ENCODE measurements at places on chromosomes 6 and 20.

GRCh38 chr6:99579781-99580180 is 11.3 kb upstream of the CCNC start:
- no peak for DNase-seq

DNA sequence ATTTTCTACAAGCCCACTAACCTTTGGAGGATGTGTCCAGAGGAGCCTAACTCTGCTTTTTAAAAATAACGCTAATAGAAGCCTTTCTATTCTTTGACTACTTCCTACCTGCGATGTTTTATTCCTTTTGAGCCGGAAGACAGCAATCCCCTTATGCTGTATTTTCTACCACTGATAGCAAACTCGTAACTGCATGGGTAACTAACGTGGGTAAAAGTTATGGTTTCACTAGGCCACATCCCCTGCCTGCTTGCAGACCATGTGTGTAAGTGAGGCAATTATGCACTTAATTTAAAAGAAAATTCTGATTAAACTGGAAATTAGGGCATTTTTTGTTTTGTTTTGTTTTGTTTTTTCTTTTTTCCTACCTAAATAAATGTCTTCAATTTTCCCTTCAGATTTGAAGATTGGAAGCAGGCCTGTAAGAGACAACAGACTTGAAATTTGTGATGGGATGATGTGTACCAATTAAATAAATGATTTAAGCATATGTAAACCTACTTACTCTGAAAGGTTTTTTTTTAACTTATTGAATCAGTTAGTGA is 931 bp downstream of the UFL1 start:
- DNase-seq: no peak

DNA sequence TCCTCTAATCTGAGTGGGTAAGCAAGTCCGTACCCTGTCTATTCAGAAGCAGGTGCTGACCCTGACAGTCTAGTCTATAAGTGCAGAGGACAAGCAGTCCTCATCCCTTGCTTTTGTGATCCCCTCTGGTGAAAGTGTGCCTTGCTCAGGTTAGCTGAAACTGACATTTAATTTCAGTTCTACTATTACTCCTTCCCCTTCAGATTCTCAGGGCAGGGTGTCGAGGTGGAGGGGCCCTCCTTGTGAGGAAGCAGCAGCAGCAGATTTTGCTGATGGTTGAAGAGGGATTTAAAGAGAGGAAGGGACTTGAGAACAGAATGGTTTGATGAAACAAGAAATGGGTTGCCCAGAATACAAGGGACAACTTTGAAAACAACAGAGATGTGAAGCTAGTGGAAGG is 309.3 kb downstream of the CLIC5 start:
- DNase-seq: no peak

DNA sequence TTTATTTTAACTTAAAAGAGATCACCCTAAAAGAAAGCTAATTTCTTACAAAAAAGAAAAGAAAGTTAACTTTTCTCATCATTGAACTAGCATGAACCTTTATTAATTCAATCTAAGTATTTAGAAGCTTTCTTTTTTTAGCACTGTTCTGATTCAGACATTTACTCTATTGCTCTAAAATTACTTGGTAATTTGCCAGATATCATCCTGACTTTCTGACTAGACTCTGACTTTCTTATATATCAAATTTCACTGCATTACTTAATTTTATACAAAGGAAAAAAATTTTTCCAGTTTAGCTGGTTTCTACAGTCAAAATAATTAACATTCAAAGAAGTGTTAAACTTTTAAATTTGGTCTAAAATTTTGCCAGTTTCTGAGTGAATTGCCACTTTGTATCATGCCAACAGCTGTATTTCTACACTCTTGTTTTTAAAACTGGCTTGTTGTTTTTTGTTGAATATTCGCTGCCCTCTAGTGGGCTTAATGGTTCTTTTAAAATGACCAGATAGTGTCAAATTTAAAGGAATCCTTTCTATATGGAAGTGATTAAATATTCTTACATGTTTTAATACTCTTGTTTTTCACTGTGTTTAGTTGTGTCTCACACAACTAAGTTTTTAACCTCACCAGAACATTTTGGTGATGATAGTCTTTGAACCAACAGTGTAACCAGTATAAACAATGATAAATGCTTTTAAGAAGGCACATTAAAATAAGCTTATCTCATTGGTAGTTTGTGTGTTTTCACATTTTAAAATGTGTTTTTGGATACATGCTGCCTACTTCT is 102.0 kb downstream of the POPDC3 start:
- no peak for DNase-seq

DNA sequence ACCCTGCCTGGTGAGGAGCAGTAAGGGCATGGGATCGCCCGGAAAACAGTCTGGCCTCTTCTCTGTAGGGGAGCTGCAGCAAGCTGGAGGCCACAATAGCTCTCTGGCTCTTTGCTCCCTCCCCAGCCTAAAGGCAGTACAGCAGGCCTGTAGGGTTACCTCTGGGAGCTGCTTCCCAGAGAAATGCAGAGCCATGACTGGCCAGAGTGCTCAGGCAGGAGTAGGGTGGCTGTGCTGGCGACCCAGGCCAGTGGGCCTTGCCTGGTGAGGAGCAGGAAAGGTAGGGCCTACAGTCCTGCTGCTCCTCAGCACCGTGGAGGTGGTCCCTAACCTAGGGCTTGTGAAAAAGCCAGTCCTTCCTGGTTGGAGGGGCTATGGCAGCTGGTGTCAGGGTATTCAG is 129.9 kb upstream of the CHD6 start:
- no peak for DNase-seq

DNA sequence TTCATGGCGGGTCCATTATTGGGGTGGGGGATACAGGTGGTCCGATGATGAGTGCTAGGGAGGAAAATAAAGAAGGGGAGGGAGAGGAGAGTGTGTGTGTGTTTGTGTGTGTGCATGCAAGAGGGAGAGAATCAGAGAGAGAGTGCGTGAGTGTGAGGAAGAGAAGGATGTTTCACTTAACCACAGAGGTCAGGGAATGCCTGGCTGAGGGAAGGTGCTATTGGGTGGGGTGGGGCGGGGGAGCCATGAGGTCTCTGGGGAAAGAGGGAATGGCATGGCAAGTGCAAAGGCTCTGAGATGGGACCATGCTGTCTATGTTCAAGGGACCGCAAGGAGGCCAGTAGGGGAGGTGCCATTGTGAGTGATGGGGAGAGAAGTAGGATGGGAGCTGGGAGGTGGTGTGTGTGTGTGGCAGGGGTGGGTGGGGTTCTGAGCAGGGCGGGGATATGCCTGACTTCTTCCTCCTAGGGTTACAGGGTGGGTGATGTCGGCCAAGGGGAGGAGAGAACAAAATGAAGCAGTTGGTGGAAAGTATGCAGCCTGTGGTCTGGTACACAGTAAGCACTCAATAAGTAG is 23.0 kb downstream of the CEBPB start:
- DNase-seq: no peak

- no peak for DNase-seq
Observed at GRCh38 chr6:55679503-55679902, 100.5 kb upstream of the HMGCLL1 start.

- DNase-seq: no peak
Observed at GRCh38 chr6:24154121-24154520, 28.1 kb downstream of the NRSN1 start.

GRCh38 chr6:26468829-26469228 is 11.1 kb downstream of the BTN2A1 start:
- DNase-seq: no peak

DNA sequence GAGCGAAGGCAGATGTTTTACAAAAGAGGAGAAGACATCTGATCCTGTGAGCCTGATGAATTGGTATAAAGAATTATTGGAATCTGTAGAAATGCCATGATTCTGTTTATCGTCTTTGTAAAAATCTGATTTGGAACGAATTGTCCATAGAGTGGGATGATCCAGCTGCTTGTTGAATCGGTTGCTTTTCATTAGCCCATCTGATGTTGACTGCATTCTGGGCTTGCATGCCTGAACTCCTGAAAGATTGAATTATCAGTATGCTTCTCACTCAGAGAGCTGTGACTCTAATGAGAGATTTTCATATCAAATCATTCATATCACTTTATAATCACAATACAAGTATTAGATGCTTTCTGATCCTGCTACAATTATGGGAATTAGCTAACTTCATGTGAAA is 100.6 kb downstream of the KLHL32 start:
- DNase-seq: no peak

DNA sequence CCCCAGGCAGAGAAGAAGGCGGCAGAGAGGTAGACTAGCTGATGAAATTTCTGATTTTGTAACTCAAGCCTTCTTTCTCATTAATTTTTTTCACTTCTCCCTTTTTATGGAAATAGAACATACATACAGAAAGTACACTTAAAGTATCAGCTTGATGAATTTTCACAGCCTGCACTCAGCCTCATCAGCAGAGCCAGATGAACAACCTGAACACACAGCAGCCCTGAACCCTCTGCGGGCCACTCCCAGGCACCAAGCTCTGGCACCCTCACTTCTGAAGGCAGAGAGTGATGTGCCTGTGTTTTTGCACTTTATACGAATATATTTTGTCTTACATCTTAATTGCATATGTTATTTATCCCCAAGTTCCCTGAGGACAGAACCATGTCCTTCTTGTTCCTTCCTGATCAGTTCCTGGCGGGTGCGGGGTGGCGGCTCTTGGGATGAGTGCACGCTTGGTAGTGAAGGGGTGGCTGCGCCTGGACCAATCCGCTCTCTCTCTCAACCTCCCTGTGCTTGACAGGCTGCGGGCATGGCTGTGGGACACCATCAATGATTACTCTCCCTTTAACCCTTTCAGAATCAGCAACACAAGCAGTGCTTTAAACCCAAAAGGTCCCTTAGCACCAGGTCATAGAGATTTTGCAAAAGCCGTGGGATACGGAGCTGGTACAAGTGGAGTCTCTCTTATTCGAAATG is 34.8 kb upstream of the AFDN start:
- DNase-seq: no peak

DNA sequence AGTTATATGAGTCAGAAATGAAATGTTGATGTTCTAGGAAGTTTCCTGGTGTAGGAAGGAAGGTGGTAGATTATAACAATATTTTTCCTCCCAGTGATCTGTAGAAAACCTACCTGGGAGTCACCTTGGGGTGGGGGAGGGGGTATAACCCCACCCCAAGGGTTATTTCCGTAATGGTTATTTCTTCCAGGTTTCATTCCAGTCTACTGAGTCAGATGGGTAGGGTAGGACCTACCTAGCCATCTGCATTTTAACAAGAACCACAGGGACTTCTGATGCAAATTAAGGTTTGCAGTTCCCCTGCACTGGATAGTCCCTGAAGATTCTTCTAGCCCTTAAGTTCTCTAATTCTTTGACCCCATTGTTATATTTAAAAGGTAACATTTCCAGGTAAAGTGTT is 88.9 kb downstream of the ARMC2 start:
- no peak for DNase-seq

DNA sequence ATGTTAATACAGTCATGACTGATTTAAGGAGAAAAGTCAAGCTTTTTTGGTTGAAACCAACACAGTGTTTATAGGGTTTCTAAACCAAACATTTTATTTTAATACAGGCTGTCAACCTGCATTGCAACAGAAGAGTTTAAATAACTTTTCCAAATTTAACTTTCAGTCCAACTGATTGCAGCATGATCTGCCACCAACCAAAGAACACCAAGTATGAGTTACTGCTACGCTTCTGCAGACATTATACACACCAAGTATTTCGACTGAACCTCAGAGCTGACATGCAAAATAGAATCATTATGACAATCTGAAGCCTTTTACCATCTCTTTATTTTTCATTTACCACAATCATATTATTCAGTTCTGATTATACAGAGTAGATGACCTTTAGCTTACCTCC is 151.2 kb upstream of the DST start:
- DNase-seq: no peak

- DNase-seq: no peak
Observed at GRCh38 chr6:12548526-12548925, 168.0 kb upstream of the PHACTR1 start.

GRCh38 chr20:35643045-35643444 is 21.7 kb downstream of the CPNE1 start:
- DNase-seq: no peak

GRCh38 chr20:4297127-4297826 is 281.9 kb upstream of the RNF24 start:
- DNase-seq: no peak

GRCh38 chr20:12715991-12716680 is 292.6 kb upstream of the SPTLC3 start:
- no peak for DNase-seq

DNA sequence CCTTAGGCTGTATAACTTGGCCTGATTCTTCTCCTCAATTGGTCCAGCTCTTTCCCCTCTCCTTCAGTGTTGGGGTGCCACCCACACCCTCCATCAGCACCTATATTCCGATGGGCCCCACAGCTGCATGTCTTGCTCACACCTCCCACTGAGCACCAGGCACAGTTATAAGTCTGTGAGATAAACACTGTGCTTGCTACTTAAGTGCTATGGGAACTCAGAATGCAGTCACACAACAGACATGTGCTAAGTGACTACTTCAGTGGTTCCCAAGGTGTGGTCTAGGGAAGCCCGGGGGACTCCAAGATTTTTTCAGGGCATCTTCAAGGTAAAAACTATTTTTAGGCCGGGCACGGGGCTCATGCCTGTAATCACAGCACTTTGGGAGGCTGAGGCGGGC is 7.3 kb downstream of the ZC3H12D start:
- no peak for DNase-seq

GRCh38 chr6:157912326-157912725 is 69.3 kb upstream of the SYNJ2 start:
- DNase-seq: no peak

GRCh38 chr6:5723841-5724691 is 282.7 kb downstream of the NRN1 start:
- DNase-seq: peak; percentile 12
